ENCODE measurements at places on chromosomes 11 and 22. TPM values are rescaled to one million over a fixed set of nuclear protein-coding genes. Genes with fewer than 3 reads are reported as not detected.

DNA sequence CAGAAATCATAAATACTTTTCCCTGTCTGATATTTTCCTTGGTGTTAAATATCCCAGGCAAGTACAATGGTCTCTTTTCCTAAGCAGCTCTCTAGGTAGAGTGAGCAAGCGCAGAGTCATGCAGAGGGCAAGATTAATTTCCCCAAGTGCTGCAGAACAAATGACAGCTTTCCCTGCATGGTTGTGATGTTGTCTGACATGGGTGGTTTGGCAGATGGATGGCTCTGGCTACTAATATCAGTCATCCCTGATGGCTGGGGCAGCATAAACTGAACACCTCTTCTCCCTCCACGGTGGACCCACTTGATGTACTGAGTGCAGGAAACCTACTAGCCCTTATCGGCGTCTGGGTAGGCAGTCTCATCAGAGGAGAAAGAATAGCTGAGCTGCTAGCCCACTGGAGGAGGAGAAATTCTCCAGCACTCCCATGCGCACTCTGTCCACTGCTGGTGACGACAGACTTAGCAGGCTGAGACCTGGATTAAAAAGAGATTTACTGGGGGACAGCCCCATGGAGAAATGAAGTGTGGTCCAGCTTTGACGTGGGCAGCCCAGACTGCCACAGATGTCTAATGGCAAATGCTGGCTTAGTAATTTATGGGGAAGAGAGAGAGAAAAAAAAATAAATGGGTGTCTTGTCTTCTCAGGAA lies 202.9 kb downstream of the DBX1 start:
- no peak for DNase-seq

TSPO gene
- polyA plus RNA-seq, result 72.2 TPM

- no peak for DNase-seq
Observed at GRCh38 chr11:115133475-115134209, 370.6 kb downstream of the CADM1 start.

GRCh38 chr11:702462-703461 lies 3.3 kb upstream of the EPS8L2 start:
- DNase-seq, result no peak

DNA sequence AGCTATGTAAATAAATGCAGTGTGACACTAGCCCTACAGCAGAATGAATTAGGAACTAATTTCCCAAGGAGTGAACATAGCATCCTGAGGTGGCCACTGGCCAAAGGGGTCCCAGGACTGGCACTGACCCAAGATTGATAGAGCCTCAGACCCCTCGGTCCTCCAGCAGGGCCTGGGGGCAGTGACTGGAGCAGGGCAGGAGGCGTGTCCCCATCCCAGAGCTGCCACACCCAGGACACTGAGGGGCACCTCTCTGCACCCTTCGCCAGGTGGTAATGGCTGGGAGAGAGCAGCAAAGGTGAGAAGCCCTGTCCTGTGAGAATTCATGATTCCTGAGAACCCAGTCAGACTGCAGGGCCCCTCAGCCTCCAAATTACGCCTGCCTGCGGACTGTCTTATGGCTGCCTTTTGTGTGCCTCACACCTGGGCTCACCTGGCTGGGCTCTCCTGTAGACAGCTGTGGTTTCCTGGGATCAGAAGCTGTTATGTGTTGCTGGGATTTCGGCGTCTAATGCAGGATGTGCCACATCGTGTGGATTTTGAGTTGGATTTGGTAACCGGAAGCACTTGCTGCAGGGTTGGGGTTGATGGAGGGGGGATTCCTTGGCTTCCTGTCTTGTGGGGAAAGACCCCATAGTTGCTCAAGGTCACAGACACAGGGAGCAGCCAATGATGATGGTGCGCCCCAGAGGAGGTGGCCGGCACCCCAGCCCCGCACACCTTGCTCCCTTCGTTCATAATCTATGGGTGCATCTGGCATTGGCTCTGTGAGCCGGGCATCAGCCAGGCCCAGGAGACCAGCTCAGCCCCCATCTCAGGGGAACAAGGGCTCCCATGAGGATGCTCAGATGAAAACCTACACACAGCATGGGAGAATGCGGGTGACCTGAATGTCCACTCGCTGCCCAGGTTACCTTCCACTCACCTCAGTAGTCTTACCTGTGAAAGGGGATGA lies 582.9 kb downstream of the BRD1 start:
- DNase-seq, result no peak

POU2AF2 gene
- polyA plus RNA-seq, result not detected

Data from forelimb muscle (tissue), 1 donor.